Suppressor macrophage (primary cell): ENCODE measurements at places on chromosomes 1 and 21.

GRCh38 chr1:247857069-247857984 lies at the start of gene TRIM58:
TRIM58 (plus strand) TSS chr1:247857187; CDS start chr1:247857247, 60 bp downstream.
- peak; percentile 47 for DNase-seq

DNA sequence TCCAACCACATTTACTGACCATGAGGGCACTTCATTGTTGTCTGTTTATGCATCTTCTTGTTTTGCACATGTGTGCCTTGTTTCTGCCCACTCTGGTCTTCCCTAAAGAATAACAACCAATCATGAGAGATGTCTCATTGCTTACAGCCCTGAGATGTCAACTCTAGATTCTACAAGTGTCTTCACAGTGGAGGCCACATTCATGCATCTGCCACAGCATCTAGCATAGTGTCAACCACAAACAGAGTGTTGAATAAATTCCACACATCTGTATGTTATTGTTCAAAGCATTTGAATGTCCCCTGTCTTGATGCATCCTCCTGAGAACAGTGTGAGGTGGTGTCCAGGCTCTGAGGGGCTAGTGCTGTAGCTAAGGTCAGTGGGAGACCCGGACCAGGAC lies 43.1 kb downstream of the KCNC4 start:
- DNase-seq = no peak

DNA sequence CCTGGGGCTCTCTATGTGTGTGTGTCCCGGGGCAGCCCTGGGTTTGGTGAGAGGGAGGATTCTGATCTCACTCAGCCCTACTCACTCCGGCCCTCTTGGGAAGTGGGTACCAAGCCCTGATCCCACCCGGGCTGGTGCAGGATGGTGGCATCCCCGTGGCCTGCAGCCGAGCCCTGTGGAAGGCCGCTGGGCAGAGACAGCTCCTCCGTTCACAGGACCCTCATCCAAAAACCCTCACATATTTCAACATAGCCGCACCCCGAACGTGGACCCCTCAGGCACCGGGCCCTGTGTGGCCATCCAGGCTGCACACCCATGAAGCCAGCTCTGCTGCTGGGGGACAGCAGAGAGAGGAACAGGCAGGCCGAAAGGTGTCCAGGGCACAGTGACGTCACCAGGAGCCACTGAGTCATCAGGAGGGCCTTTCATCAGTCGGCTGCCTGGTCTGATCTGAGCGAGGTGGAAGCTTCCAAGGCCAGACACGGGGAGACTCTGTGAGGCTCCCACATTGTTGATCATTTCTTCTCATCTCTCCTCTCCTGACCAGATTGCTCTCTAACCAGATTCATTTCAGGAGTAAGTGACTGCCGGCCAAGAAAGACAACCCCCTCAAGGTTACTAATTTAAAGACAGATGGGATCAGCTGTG lies 16.2 kb upstream of the GPR157 start:
- peak; percentile 56 for DNase-seq

DNA sequence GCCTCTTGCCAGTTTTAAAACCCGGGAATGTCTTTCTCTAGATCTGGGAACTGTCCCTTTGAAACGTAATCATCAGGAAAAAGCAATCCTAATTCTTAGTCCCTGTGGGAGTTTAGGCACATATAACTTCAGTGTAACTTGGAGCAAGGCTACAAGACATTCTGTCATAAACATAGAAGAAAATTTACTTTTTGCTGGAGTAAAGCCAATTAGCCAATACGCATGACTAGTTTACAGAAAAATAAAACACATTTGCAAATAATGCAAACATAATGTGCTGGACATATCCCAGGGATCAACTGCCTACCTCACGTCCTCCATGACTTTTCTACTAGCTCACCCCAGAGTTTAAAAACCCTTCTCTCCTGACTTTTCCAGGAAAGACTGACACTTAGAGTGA lies 970.6 kb downstream of the MRPL39 start:
- no peak for DNase-seq

GRCh38 chr1:26220199-26220912 lies 13.6 kb upstream of the CEP85 start:
- DNase-seq = no peak

GRCh38 chr1:212727386-212728181 lies 27.9 kb upstream of the BATF3 start:
- no peak for DNase-seq

GRCh38 chr1:47727697-47728085 lies 269.5 kb downstream of the TRABD2B start:
- no peak for DNase-seq

- no peak for DNase-seq
Measured at GRCh38 chr1:21702780-21703179, 33.6 kb upstream of the RAP1GAP start.

- DNase-seq = no peak
Measured at GRCh38 chr1:13784971-13785370, 85.0 kb downstream of the PRDM2 start.

DNA sequence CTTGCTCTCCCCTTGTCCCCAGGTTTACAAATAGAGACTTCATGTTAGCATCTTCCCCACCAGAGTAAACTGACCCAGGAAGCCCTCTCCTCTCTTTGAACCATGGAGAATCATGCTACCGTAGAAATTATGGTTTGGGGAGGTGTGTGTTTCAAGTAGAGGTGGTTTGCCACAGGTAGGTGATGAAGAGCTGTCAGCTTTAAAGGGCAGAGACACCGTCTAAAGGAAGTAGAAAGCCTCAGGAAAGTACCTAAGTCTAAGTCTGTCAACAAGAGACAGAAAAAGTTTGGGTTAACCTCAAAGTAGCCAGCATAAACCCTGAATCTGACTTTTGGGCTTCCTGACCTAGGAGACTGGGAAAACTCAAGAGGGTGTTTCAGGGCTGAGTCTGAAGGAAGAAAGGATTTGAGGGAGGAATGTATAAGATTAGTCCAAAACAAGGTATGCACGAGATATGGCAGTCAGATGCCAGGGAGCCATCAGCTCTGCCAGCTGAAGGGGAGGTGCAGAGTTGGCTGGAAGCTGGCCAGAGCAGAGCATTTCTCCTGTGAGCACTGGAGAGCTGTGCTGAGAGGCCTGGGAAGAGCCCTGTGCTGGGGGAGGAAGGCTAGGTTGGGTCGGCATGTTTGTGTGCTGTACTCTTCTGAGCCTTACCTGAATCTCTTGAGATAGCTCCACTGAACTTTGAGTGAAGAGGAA lies 14.3 kb downstream of the ADAMTSL4 start:
- no peak for DNase-seq

DNA sequence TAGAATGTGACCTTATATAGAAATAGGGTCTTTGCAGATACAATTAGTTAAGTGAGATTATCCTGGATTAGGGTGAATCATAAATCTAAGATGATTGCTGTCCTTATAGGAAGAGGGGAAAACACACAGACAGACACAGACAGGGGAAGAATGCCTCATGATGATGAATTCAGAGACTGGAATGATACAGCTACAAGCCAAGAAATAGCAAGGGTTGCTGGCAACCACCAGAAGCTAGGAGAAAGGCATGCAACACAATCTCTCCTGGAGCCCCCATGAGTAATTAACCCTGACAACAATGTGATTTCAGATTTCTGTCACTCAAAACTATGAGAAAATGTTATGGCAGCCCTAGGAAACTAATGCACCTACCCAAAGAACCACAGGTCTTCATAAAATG lies 19.1 kb upstream of the PPIH start:
- DNase-seq = no peak

GRCh38 chr1:22835636-22836319 lies 125.1 kb downstream of the EPHB2 start:
- DNase-seq = no peak
